ENCODE measurements at places on chromosomes 6 and 20.

- no peak for DNase-seq
Measured at GRCh38 chr6:11333132-11333849, 100.8 kb upstream of the NEDD9 start.

GRCh38 chr20:46023148-46023484 lies 5.9 kb upstream of the SLC12A5 start:
- no peak for DNase-seq

GRCh38 chr6:42355416-42355815 lies 96.3 kb downstream of the TRERF1 start:
- DNase-seq = no peak

DNA sequence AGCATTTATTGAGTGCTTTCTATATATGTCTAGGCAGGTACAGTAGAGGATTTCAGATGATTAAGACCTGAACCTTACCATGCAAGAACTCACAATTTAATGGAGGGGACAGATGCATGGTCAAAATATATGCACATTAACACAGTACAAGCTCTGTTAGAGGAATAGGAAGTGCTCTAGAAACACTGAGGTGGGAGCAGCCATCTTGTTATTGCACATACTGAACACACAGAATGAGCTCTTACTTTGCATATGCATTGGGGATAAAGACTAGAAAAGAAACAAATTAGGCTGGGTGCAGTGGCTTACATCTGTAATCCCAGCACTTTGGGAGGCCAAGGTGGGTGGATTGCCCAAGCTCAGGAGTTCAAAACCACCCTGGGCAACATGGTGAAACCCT lies 438.3 kb downstream of the UTRN start:
- DNase-seq = no peak

DNA sequence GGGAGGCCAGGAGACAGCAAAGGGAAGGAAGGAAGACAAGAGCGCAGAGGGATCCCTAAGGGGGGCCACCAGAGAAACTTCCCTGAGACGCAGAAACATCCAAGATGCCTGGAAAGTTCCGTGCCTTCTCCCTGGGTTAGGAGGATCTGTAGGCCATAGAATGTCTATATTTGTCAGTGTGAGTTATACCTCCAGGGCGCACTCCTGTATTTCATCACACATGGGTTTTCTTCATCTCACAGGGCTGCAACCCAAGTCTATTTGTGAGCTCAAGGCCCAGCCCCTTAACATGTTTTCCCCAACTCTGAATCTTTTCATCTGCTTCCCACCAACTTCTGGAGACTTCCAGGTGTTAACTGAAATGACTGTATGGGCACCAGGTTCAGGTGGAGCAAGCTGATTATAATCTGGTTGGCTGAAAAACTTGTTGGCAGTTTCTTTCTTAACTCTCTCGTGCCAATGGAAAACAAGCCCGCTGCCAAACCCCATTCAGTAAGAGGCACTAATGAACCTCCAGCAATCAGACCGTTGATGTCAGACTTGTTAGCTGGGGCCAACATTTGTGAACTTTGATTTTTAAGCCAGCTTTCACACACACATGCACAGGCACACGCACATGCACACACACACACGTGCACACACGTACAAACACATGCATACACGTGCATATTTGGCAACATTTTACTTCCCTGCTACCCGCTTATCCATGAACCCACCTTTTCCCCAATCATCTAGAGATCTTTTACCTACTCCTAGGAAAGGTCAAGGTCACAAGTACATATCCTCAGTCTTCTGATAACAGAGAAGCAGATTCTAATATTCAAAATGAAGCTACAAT lies 247.5 kb upstream of the GMDS start:
- no peak for DNase-seq

GRCh38 chr20:59804347-59804746 lies 129.1 kb downstream of the SYCP2 start:
- no peak for DNase-seq

GRCh38 chr6:165616116-165616515 lies 46.9 kb downstream of the PDE10A start:
- DNase-seq = no peak

- no peak for DNase-seq
Measured at GRCh38 chr6:80142586-80142985, 36.1 kb downstream of the BCKDHB start.

GRCh38 chr6:131652472-131652871 lies 15.4 kb downstream of the ENPP3 start:
- DNase-seq = no peak

DNA sequence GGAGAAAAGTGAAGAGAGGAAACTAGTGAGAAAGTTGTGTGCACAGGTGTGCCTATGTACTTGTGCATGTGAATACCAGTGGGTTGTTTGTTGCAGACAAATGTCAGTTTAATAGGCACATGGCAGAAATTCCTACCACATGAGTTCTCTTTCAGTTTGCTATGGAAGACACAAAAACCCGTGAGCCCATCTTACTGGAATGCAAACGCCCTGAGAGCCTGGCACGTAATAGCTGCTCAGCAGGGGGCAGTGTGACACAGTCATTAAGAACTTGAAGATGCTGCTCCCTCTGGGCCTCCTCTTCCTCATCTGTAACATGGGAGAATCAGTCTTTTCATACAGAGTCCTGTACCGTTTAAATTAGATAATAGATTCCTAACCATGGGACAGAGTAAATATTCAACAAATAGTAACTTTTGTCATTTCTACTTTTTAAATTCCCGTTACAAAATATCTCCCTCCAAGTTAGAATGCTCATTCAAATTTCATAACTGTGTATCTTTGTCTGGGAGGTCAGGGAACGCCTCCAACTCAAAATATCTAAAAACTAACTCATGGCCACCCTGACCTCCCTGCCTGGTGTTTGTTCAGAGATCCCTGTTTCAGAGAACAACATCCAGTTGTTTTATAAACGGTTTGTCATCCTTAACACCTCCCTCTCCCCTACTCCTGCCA lies 802.9 kb downstream of the MAFB start:
- DNase-seq = peak; percentile 16

GRCh38 chr20:16124911-16125776 lies 448.1 kb downstream of the KIF16B start:
- no peak for DNase-seq

DNA sequence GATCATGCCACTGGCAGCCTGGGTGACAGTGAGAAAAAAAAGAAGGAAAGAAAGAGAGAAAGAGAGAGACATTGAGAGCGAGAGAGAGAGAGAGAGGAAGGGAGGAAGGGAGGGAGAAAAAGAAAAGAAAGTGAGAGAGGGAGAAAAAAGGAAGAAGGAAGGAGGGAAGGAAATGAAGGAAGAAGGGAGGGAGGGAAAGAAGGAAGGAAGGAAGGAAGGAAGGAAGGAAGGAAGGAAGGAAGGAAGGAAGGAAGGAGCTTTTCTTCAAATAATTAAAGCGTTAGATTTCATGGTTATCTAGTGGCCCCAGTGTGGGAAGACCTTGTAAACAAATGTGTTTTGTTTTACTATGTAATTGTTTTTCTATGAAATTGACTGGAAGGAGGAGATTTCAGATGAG lies 170.8 kb downstream of the SYNDIG1 start:
- DNase-seq = no peak

DNA sequence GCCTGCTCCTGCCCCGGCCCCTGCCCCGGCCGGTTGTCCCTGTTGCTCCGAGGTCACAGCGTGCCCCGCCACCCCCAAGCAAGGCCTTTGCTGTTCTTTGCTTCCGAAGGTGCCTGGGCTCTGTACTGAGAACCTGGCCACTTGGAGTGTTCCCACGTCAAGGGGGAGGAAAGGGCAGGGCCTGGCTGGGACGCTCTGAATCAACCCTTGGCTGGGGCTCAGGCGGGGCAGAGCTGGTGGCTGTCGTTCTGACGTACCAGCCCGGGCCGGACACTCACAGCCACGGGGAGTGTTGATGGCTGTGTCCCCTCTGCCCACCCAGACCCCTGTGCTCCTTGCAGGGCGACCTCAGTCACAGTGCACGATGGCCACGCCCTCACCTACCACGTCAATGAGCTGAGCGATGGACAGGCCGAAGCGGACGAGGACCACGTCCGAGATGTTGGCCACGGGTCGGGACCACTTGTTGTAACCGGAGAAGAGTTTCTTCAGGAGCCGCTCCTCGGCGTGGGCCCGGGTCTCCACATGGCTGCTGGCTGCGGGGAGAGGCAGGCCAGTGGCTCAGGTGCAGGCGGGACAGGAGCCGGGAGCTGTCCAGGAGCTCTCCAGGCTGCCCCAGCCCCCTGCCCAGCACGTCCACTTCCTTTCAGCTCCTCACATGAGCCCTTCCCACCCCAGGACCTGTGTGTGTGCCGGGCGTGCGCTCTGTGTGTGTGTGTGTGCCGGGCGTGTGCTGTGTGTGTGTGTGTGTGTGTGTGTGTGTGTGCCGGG lies 1.8 kb downstream of the CHRNA4 start:
- DNase-seq = no peak
